ENCODE measurements at places on chromosomes 3 and 15.

DNA sequence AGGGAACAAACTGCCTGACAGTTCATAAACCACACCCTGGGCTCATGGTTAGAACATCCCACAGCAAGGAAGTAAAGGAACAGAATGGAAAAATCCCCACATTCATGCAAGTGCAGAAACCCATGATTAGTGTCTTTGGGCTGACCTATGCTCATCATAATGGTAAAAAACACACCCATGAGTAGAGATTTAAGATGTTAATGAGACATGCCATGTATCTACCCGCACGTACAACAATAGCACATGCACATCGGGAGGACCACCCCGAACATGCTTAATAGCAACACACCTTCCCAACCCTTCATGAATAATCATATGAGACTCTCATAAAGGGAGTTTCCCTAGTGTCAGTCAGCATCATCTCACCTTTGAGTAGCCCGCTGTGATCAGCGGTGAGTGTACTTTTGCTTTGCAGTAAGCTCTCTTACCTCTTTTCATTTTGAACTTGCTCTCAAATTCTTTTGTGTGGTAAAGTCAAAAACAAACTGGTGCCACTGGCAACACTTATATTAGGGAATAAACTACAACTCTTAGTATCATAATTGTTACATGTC is 23.2 kb downstream of the ZBED2 start:
- DNase-seq = no peak

DNA sequence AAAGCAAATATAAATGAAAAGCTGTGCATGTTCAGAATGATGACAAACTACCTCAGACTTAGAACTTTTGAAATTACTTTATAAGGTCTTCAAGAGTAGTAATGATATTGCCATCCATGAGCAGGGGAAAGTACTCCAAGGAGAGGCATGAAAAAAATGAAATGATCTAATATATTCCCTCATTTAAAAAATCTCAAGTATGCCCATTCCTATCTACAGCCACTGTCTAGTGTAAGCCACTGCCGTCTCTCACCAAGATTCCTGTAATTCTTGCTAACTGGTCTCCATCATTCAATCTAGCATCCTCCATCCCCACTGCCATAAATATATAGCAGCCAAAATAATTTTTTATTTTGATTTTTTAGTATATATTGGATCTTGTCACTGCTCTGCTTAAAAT is 258.8 kb downstream of the PLOD2 start:
- no peak for DNase-seq

DNA sequence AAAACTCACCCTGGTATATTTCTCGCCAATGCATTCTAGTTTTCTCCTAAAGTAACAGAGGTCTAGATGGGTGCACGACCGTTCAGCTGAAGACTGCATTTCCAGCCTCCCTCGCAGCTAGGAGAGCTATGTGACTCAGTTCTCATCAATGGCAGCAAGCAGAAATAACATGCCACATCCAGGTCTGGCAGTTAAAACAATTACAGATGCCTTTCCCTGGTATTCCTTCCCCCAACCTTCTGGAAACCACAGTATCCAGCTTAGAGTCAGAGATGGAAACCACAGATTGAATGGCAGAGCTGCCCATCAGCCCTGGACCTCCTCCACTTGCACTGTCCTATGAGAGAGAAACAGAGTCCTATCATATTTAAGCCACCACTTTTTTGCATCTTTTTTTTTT is 4.8 kb downstream of the HAPLN3 start:
- DNase-seq = no peak

DNA sequence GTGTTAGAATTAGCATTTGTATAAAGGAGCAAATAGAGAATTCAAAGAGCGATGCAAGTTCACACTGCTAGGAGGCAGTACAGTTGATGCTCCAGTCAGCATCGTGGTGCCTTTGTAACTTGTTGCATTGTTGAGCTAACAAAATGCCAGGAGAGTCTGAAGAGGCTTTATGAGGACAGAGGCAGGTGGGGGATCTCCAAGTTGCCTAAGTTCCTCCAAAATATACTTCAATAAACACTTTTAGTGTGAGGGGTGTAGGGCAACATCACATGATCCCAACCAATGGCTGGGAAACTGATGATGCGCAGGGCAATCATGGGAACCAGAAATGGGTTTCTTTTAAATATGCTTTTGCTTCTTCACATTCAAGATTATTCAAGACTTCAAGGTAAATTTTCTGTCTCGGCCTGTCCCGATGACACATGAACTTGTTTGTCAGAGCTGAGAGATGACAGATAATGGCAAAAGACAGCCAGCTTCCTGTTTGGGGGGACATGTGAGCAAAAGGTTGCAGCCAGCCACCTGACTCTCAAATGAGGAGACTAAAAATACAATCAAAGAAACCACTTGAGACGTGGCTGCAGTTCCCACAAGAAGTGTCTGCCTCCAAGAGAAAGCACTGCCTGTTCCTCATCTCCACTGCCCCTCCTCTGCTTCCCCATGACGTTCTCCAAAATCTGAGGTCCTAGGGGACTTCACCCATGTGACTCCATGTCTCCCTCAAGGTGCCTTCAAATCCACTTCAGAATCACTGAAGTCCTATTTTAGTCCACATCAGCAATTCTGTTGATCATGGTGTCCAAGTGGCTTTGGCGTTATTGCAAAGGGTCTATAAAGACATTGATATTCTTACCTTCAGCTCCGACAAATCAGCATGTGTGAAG is 39.3 kb downstream of the KLHL6 start:
- peak; percentile 24 for DNase-seq

GRCh38 chr3:58683466-58683865 is 16.9 kb upstream of the FAM3D start:
- no peak for DNase-seq

GRCh38 chr3:21331321-21331720 is 419.7 kb downstream of the ZNF385D start:
- DNase-seq = no peak

DNA sequence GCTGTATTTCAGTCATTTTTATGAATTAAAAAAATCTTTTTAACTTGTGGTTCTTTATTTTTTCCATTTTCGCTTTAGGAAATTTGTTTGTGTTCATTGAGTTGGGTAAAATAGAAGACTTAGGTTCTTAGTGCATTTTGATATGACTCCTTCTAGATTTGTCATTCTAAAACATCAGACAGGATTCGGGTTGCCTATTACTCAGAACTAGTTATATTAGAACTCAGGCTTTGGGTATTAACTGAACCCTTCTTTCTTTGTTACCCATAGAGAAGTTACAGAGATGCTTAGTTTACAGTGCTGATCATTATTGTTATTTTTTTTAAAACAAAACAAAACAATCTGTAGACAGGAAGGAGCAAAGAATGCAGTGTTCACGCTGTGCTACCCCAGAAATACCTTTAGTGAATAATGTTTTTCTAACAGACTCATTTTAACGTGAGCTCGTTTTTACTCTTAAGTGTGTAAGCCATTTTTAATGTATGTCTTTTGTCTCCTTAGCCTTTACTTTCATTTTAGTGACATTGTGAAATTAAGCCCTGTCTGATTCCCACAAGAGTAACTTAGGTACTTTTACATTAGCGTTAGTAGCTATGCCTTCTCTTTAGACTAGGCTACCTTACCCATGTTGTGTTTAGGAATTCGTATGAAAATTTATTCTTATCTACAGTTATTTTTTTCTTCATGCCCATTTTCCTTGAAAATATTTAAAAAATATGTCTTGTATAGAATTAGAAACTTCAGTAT is 53.4 kb downstream of the CMC1 start:
- DNase-seq = no peak

- no peak for DNase-seq
Observed at GRCh38 chr3:66655044-66655443, 154.2 kb upstream of the LRIG1 start.

- DNase-seq = no peak
Observed at GRCh38 chr3:188037195-188037718, 116.7 kb upstream of the LPP start.

- no peak for DNase-seq
Observed at GRCh38 chr3:150133293-150133692, 162.6 kb upstream of the PFN2 start.

DNA sequence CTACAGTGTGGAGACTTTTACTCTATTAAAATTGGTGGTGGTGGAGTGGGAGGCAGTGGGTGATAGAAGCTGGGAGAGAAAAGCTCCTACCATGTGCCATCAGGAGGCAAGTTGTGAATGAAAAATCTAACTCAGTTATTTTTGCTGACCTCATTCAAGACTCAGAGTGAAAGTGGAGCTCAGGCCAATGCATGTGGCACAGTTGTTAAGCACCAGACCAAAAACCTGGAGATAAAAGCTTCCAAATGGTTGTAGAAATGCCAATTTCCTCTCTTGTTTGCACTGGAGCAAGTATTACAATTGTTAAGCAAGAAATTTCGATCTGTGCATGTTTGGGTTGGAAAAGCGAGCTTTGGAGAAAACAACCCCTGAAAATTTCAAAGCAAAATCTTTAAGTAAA is 81.5 kb upstream of the PRICKLE2 start:
- no peak for DNase-seq

GRCh38 chr15:67927501-67928168 is 87.8 kb upstream of the RNU6-1 start:
- DNase-seq = no peak

- no peak for DNase-seq
Observed at GRCh38 chr15:88003541-88004327, 252.8 kb downstream of the NTRK3 start.

GRCh38 chr3:73192036-73192738 is 130.7 kb downstream of the EBLN2 start:
- no peak for DNase-seq

DNA sequence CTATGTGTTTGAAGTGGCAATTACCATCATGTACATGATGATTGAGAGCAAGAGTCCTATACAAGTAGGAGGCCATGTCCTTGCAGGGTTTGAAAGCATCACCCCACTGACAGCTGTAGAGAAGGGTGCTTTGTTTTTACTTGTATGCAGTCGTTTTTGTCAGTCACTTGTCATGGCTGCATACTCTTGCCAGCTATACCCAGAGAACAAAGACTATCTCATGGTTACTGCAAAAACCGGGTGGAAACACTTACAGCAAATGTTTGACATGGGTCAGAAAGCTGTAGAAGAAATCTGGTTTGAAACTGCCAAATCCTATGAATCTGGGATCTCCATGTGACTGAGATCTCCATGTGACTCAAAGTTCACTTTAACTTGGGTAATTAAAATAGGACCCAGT is 6.9 kb upstream of the PSMA4 start:
- no peak for DNase-seq

GRCh38 chr3:12234192-12234591 is 54.7 kb upstream of the PPARG start:
- DNase-seq = no peak

DNA sequence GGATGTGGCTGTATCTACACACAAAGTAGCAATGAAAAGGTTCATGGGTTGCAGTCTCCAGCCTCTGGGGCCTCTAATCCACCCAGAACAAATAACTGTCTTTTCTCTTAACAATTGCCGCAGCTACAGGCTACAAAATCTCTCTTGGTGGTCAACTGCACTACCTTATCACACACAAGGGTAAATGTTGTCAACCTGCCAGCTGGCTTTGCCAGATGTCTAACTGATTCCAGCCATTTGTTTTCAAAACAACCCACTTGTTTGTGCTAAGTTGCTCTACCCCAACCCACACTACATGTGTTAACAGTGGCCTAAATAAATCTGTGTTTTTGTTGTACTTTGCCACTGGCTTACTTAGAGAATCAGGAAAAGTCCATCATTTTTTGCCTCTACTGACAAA is 447.3 kb downstream of the TAFA4 start:
- DNase-seq = no peak

DNA sequence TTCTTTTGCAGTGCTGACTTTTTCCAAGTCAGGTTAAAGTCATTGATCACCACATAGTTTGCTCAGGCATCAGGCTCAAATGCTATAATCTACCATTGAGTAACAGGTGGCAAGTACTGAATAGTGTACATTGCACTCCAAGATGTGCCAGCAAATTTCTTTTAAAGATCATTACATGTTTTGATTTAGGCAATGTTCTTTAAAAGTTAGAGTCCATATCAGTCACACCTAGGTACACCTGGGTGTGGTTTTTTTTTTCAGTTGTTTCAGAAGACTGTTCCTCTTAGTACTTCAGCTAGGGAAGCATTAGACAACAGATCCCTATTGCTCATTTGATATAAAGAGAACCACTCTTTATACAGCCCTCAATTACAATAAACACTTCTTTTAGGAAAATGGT is 10.6 kb upstream of the SLC4A7 start:
- DNase-seq = no peak

DNA sequence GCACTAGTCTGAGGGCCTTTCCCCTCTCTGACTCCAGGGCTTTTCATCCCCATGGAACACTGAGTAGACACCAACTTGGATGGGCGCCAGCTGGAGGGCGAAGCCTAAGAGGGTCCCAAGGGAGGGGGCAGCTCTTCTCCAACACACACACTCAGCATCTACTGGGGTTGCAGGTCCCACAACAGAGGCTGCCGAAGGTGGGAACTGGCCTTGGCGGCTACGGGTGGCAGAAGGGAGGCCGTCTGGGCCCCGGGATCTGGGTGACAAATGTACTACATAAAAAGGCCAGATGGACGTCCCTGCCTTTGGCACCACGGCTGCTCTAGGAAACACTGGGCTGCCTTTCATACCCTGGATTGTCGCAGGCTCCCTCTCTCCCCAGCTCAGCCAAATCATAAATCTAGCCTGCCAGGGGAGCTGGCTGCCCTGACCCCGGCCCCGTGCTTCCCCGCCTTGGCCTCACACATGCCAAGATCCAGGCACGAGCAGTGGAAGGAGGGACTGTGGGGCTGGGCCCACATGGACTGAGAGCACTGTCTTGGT is 31.5 kb downstream of the SEMA5B start:
- DNase-seq = no peak

GRCh38 chr3:194773216-194773615 is 87.5 kb downstream of the FAM43A start:
- DNase-seq = no peak

- DNase-seq = peak; percentile 67
Observed at GRCh38 chr3:10738688-10739372, 77.2 kb upstream of the SLC6A11 start.

GRCh38 chr15:101103598-101103997 is 148.2 kb downstream of the CHSY1 start:
- no peak for DNase-seq
